ENCODE measurements at places on chromosomes 1 and 21.

DNA sequence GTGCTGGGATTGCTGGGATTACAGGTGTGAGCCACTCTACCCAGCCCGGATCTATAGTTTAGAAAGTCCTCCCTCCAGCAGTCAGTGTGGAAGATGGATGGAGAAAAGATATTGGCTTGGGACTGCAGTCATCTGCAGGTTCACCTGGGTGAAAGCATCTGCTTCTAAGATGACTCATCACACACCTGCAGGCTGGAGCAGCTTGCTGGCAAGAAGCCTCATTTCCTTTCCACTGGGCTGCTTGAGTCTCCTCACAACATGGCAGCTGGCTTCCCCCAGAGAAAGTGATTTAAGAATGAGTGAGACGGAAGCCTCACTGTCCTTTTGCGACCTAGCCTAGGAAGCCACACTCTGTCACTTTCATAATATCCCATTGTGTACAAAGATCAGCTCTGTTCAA is 50.0 kb downstream of the FOXO6 start:
- DNase-seq: peak; percentile 24

DNA sequence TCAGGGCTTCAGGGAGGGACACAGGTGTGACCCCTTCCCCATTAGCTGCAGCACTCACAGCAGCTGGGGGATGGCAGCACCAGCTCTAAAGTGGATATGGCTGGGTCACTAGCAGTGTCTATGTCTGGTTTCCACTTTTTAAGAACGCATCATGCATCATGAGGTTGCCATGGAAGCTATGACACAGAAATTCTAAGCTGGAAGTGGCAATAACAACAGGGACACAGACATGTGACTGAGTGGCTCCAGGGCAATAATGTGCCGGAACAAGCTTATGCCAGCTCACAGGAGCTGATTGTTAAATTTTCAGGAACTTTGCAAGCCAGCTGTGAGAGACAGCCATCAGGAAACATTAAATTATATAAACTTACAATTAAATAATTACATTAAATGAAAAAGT is 51.2 kb upstream of the NFASC start:
- DNase-seq: no peak

DNA sequence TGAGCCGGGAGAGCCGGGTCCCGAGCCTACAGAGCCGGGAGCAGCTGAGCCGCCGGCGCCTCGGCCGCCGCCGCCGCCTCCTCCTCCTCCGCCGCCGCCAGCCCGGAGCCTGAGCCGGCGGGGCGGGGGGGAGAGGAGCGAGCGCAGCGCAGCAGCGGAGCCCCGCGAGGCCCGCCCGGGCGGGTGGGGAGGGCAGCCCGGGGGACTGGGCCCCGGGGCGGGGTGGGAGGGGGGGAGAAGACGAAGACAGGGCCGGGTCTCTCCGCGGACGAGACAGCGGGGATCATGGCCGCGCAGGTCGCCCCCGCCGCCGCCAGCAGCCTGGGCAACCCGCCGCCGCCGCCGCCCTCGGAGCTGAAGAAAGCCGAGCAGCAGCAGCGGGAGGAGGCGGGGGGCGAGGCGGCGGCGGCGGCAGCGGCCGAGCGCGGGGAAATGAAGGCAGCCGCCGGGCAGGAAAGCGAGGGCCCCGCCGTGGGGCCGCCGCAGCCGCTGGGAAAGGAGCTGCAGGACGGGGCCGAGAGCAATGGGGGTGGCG is 371 bp downstream of the ARID1A start:
- no peak for DNase-seq

GRCh38 chr1:178101266-178101630 is 7.3 kb downstream of the RASAL2 start:
- DNase-seq: no peak

GRCh38 chr1:225921734-225922709 is 2.0 kb downstream of the PYCR2 start:
- no peak for DNase-seq

DNA sequence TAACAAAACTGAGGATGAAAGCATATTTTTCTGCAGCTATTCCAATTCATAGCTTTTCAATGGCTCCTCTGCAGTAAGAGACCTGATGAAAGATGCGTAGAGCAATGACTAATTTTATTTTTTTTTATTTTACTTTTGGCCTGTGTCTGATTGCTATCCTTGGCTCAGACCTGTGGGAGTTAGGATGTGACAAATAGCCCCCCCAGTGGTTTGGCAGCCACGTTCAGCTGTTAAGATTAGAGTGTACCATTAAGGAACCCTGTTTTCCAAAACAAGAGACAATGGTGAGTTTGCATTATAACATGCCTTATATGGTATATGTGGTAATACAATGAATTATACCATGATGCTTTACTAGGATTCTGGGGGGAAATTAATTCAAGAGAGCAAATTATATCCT is 264.7 kb downstream of the CACNA1E start:
- DNase-seq: no peak

DNA sequence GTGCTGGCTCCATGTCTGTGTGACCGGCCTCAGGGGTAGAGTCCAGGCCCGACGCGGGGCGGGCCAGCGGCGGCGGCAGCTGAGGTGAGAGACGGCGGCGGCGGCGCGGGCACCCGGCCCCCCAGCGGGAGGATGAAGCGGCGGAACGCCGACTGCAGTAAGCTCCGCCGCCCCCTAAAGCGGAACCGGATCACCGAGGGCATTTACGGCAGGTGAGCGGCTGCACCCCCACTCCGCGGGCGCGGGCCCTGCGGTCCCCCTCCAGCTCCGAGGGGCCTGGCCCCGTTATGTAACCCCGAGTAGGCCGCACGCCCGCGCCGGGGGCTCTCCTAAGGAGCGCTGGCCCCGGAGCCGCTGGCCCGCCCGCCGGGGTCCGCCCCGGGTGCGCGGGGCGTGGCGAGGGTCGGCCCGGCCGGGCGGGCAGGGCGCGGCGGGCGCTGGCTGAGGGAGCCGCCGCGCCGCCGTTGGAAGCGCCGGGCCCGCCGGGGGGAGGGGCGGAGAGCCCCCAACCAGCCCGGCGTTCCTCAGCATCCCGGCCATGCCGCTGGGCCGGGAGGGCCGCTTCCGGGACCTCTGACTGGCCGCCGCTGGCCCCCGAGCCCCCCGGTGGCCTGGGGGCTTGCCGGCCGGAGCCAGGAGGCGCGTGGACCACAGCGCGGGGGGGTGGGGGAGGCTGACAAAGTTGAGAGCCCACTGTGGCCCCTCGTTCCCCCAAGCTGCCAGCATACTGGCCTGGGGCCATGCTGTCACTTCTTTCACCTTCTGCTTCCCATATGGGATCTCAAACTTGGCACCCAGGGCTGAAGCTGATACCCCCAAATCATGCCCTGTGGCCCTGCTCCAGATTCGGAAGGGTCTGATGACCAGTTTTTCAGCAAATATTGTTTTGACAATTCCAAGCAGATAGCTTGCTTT is 527 bp downstream of the MACO1 start:
- DNase-seq: peak; percentile 47

- DNase-seq: no peak
Measured at GRCh38 chr1:205595861-205596260, 36.0 kb downstream of the ELK4 start.

GRCh38 chr1:28512058-28512611 is 6.3 kb downstream of the RCC1 start:
- no peak for DNase-seq

- no peak for DNase-seq
Measured at GRCh38 chr1:75100481-75101092, 33.6 kb upstream of the LHX8 start.

DNA sequence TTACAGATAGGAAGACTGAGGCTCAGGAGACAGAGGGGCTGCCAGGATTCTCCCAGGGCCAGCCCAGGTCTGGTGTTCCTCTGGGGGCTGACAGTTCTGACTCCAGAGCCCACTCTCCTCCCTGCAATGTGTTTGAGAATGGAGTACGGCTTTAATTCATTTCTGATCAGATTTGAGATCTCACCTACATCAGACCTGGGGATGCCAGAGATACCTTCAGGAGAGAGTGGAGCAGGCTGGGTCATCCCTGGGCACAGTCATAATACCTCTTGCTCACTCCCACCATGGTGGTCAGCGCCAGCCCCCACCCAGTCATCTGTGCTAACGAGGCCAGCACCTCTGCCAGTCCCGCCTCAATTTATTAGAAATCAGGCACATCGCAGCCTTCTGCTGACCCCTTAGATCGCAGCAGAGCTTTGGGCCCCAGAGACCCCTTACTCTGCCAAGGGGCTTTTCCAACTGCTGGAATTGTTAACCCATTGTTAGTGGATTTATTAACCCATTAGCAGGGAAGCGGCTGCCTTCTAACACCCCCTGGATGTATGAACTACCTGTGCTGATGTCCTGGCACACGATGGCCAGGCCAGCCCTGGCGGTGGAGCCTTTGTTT is 352.1 kb downstream of the MATN1 start:
- no peak for DNase-seq

DNA sequence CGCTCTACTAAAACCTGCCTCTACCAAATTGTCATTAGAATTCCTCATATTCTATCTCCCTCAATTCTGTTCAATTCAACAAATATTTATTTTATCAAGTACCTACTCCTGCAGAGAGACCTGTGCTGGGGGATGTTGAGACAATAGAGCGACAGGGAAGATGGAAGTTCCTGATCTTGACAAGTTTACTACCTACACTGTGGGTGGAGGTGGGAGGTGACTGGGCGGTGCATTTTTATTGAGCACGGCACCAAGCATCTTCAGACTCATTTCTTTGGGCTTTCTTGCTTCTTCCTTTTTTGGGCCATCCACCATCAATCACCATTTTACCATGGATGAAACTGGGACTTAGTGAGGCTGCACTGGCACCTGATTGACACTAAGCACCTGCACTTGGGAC is 61.3 kb downstream of the KIRREL1 start:
- DNase-seq: no peak

DNA sequence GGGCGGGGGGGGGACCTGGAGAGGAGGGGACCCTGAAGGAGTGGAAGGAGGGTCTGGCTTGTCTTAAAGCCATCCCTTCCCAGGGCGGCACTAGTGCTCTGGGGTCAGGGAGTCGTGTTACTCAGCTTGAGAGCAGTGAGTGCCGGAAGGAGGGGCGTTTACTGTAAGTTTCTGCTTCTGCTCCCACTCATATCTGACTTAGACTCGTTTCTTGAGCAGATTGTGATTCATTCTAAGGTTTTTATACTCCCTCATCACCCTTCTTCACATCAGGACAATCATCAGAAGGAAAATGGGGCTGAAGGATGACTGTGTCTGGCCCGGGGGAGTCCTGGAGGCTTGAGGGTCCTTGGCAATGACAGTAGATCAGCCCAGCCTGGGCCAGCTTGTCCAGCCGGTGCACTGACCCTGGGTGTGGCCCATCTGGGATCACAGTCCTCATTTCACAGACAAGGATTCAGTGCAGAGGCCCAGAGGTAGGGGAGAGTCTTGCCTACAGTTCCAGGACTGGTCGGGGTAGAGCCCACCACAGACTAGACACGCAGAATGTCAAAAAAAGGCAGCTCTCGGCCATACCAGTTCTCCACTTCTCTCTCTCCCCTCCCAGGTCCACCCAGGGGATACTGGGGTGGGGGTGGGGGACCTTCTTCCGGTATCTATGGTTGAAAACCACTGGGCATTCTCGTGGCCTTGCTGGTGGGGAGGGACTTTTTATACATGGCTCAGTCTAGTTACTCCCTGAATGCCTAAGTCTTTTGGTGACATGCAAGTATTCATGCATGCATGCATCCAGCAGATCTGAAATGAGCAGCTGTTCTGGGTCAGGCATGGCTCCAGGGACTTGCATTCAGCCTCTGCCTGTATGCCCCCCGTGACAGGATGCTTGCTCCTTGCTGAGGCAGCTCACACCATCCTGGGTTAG is 5.1 kb downstream of the TNFRSF8 start:
- DNase-seq: peak; percentile 70

DNA sequence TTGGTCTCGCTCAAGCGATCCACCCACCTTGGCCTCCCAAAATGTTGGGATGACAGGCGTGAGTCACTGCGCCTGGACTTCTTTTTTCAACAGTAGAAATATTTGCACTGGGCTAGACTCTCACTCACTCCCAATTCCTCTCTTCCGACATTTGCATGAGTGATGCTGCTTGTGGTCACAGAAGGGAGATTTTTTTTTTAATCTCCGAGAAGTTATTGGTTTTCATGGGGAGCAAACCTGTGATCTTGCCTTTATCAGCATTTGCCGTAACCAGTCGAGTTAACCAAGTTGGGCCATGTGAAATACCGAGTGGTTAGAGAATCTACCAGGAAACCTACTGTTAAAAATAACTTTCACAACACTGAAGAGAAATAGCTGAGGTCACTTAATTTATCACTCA is 21.1 kb downstream of the ERG start:
- DNase-seq: peak; percentile 91

DNA sequence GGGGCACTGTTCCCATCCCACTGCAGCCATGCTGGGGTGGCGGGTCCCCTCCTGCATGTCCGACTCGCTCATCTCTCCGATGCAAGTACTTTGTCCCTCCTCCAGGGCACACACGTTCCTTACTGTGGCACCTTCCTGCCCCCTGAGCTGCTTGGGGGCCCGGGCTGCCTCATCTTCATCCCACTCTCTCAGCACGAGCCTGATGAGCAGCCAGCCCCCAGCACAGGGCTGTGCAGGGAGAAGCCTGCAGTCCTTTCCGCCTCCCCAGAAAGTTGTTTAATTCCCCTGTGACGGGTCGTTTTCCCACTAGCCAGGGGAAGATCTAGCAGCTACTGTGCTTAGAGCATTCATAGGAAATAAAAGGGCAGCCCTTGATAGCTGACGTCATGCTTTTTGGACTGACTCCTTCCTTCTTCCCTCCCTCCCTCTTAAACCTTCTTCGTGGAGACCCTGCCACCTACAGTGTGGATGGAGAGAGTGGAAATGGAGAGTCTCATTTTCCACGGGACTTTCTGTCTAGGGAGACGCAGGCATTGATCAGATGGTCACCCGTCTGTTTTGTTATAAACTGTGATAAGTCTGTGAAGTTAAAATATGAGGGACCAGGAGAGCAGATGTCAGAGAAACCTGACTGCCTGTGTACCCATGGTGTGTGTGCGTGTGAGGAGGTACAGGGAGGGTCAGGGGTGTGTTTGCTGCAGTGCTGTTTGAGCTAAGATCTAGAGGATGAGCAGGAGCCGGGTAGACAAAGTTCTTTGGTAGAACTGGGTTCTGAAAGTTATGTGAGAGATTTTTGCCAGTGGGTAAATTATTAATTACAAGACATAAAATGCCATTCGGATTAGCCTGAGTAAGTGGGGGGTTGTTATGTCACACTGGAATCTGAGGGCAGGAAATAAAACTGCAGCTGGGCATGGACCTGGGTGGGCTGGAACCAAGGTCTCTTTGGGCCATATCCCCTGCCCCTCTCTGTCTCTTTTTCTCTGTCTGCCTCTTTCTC is 34.3 kb downstream of the GPR137B start:
- no peak for DNase-seq

GRCh38 chr1:110785612-110786011 is 87.3 kb upstream of the CD53 start:
- no peak for DNase-seq

DNA sequence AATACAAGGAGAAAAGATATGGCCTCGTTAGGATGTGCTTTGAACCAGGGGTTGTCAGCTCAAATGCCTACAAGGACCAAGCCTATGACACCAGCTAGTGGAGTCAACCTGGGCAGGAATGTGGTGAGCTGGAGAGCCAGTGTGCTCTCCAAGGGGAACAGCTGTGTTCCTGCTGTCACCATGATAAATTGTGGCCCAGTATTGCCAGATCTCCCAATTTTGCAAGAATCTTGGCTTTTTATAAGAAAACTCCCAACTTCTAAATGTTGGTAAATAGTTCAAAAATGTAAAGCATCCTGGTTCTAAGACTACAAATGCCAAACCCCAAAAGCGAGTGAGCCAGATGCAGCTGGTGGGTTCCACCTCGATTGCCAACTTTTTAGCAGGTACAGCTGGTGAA is 391.1 kb downstream of the PLPP3 start:
- DNase-seq: no peak

- DNase-seq: peak; percentile 84
Measured at GRCh38 chr1:234772345-234773147, 162.6 kb upstream of the IRF2BP2 start.
